T-helper 1 cell (primary cell): ENCODE measurements at places on chromosomes 16 and 17.

DNA sequence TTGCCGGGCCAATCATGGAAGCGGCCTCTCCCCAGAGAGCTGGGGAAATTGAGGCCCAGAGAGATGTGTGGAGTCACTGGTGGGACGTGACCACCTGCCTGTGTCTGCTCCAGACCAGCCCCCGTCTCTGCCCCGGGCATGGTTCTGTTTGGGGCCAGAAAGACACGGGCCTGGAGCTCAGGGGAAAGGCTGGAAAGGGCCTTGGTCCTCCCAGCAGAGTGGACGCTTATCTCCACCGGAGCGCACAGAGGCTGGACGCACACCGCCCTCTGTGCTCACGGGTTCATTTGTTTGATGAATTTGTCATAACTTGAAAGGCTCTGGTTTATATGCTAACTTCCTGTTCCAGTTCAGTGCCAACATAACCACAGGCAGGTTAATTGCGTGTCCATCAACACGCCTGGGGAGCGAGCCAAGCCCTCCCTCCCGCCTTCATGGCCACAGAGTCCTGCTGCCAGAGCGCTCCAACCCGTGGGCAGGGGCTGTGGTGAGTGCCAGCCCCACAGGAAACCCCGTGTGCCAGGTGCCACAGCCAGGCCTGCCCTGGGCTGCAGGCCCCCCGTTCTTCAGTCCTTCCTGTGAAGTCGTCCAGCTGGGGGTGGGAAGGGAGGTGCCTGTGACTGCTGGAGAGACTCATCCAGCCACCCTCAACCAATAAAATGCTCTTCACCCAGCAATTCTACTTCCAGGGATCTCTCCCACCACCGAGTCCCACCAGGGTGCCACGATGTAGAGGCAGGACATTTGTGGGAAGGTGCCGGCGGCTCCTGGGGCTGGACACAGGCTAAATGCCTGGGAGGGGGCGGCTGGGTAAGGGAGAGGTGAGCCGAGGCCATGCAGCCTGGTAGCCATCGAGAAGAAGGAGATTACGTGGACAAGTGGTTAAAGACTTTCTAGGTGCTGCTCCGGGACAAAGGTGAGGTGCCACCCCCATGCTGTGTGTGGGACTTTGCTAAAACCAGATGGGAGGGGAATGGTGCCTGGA is 29.4 kb upstream of the BAHCC1 start:
- peak; percentile 43 for DNase-seq

DNA sequence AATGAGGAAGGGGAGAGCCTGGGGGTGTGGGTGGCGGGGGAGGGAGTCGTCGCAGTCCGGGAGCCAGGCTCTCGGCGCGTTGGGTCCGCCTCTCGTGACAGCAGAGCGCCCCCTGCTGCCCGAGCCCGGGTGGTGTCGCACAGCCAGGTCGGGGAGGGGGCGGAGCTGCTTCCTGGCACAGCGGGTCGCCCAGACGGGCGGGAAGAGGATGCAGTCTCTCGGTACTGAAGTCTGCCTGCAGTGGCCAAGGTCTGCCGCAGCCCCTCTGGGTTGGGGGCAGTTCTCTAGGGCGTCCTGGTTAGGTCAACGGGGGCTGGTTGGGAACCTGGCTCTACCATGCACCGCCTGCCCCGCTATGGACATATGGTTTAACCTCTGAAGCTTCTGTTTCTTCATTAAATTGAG is 38.2 kb upstream of the CCDC182 start:
- peak; percentile 46 for DNase-seq

GRCh38 chr17:2453325-2453724 is 52.5 kb upstream of the MNT start:
- no peak for DNase-seq

DNA sequence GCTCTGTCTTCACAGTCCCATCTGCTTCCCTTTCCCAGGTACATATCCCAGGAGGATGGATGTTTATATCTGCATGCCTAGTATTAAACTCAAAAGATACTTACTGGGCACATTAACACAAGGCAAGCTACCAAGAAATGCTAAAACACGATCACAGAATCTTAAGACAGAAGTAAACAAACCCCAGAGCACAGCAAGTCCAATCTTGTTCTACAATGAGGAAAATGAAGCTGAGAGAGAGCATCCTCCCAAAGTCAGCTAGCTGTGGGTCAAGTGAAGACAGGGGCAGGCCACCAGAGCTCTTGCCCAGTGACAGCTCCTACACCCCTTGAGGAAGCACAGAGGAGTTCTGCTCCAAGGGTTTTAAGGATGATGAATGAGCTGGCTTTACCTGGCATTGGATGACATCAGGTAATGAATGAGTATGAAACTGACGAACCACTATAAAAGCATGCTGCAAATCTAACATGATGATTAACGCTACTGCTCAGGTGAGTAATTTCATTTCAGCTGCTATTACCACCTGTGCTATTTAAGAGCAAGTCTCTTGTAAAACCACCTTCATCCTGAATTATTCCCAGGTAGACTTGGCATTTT is 20.3 kb downstream of the XPO6 start:
- DNase-seq, result no peak

GRCh38 chr17:32157225-32157624 is 14.9 kb downstream of the RHOT1 start:
- no peak for DNase-seq

DNA sequence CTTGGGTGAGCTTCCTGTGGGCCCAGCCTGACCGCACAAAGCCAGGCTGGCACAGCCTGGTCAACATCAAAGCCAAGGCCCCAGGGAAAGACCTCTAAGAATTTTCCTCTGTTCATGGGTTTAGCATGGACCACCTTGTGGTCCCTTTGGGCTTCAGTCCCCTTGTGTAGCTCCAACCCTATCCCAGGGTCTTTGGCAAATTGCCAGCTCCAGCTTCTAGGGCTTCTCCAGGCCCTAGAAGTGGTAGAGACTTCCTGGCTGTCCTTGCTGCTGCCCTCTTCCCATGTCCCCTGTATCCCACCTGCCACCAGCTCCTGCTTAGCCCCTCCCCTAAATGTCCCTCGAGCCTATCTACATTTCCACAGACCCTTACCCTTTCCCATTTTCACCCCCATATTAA is 9.7 kb upstream of the ITGA3 start:
- no peak for DNase-seq

DNA sequence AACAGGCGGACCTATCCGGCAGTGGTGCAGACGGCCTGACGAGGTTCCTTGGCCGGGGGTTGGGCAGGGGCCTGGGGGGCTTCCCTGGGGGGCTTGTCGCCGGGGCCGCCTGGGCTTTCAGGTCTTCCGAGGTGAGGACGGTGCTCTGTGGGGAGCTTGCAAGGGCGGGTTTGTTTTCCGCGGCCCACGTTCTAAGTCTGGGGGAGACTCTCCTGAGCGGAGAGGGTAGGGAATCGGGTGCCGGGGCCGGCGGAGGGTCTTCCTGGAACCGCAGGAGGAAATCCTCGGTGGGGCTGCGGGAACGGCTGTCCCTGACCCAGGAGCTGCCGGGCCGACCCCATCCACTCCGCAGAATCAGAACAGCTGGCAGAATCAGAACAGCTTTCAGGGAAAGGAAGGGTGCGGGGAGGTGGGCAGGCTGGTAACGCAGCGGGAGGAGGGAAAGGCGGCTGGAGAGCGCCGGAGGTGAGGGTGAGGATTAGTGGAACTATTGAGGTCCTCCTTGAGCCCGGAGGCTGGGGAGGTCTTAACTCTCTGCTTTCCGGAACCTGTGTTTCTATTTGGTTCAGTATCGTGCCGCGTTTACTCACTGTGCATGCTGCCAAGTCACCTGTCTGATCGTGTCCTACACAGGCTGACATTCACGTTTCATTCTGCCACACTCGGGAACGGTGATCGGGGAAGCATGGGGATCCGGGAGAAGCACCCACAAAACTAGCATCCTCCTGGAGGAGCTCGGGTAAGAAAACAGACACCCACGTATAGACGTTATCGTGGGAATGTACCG is 28.9 kb downstream of the CPSF4L start:
- no peak for DNase-seq

GRCh38 chr16:83453977-83454376 is 353.8 kb upstream of the HSBP1 start:
- DNase-seq, result no peak

DNA sequence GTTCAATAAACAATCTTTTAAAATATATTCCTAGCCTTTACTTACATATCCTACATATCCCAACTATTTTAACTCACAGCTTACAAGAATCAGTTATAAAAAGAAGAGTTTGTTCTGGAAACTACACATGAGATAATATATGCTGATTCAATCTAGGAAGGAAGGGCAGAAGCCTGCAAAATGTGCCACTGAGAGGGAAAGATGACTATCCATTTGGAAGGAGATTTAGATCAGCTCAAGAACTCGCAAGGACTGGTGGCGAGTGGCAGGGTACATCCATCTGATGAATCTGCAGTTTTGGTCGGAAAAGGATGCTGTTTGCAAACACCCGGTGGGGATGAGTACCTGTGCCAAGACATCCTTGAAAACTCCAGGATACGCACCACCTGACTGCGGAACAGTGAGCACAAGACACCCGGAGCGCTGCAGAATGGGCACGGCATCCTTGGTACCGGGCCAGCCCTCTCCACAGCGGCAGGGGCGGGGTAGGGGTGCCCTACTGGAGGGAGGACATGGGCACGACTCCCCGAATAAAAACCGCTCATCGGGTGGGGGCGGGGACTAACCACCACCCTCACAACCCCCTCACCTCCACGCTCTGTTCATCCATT is 723 bp downstream of the TRIM37 start:
- peak; percentile 73 for DNase-seq

DNA sequence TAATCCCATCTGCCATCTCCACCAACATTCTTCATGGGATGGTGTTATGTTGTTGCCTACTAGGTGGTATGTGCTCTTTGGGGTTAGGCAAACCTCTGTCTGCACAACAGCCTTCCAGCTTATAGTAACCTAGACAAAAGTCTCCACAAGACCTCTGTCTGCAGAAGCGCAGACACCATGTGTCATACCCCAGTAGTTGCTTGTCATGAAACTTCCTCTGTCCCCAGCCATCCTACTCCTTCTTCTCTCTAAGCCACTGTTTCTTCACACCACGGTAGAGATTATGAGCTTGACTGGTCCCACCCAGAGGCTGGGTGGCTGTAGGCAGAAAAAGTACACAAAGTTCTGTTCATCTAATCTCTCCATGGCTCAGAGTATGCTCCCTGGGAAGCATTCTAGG is 100.3 kb downstream of the MAF start:
- DNase-seq, result no peak

- no peak for DNase-seq
Measured at GRCh38 chr17:33494151-33494550, 201.1 kb upstream of the ASIC2 start.

DNA sequence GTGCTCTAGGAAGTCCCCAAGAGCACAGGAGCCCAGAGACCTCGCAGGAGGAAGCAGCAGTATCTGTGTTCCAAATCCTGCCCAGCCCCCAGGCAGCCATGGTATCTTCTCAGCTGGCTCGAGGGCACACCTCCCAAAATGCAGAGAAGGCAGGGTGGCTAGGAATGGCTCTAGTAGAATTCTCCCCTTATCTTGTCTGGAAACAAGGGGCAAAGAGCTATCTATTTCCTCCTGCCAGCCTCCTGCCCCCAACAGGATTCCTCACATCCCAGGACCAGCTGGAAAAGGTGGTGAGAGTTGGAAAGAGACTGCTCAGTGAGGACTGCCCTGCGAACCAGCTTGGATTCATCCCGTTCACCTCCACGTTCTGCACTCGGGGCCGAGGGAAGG is 8.6 kb upstream of the TSPOAP1 start:
- DNase-seq, result no peak

- DNase-seq, result no peak
Measured at GRCh38 chr17:1495265-1495989, 2.9 kb upstream of the MYO1C start.
